ENCODE measurements at places on chromosomes 7 and 10. TPM values are rescaled to one million over a fixed set of nuclear protein-coding genes. Genes with fewer than 3 reads are reported as not detected.

- no peak for DNase-seq
Measured at GRCh38 chr7:3201937-3202710, 98.9 kb upstream of the SDK1 start.

GRCh38 chr10:79239924-79240581 is 107.2 kb upstream of the PPIF start:
- no peak for DNase-seq

DNA sequence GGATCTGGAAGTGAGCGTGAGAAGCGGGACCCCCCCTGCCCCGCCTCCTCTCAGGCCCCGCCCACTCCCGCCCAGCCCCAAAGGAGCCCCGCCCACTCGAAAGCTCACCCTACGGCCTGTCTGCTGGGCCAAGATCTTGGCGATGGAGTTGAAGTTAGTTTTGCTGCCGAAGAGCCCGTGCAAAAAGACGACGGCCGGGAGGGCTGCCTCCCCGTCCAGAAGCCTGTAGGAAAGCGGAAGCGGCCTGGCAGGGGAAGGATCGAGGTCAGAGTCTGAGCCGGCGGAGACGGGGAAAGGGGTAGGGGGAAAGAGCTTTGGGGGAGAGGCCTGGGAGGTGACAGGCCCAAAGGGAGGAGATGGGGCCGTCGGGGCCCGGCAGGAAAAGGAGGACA is 386 bp downstream of the ABHD11 start:
- DNase-seq = no peak

The TAS2R4 gene
- total RNA-seq = 0.07 TPM

- DNase-seq = no peak
Measured at GRCh38 chr7:94422827-94423460, 28.2 kb downstream of the COL1A2 start.

DNA sequence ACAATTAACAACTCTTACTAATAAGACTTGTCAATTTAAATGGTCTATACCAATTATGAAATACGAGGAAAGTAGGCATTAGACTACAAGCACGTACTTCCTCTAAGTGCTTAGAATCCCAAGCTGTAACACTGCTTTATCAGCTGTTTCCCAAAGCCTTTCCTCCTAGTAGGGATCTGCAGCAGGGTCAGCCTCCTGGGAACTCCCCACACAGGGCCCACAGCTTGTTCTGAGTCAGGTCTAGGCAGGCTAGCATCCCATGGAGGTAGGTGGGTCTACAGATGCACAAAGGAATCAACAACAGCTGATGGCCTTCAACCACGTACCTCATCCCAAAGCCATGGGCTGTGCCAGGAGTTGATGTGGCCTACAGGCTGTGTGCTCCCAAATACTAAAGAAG is 14.7 kb downstream of the MMS19 start:
- DNase-seq = no peak
